Thoracic aorta (tissue), 2 donors: ENCODE measurements at places on chromosomes 13 and 19. TPM values are rescaled to one million over a fixed set of nuclear protein-coding genes. Genes with fewer than 3 reads are reported as not detected.

- no peak for DNase-seq
Observed at GRCh38 chr13:111283991-111284390, 36.5 kb upstream of the TEX29 start.

DNA sequence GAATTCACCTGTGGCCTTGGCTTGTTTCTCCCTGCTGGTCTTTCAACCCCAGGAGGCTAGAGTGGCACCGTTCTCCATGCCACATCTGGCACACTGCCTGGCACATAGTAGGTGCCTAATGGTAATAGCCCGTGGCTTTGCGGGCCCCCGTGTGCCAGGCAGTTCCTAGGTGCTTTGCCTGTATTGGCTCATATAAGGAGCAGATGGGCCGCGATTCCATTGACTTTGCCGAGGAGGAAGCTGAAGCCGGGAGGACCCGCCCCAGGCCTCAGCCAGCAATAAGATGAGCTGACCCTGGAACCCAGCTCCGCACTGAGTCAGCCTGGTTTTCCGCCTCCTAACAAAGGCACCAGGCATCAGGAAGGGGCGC, 807 bp downstream of the PGLYRP1 start:
- no peak for DNase-seq

- no peak for DNase-seq
Observed at GRCh38 chr13:48579165-48579918, 46.5 kb upstream of the RCBTB2 start.

GRCh38 chr19:44608391-44608821, 5.0 kb upstream of the IGSF23 start:
- DNase-seq = no peak

DNA sequence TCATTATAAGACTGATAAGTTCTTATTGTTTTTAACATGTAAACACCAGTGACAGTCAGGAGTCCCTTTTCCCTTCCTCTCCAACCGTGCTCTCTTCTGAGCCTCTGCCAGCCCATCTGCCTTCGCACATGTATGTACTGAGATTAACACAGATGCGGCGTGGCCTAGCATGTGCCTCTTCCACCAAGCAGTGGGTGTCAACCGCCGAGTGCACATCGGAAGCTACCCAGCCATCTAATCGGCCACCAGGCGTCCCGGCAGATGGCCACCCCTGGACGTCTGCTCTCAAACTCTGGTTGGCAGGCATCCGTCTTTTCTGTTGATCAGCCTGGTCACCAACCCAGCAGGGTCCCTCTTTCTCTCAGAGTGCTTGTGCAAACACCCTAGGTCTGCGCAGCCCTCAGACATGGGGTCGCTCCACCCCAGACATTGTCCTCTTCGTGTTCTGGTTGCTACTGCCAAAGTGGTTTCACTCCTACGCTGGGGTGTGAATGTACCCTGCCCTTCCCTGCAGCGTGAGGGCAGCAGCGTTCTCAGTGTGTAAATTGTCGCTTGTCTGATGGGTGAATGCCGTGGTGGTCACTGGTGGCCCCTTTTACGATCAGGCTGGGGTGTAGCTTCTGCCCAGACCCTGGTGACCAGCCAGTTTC, 57.7 kb upstream of the LDLR start:
- no peak for DNase-seq

- no peak for DNase-seq
Observed at GRCh38 chr19:50005428-50005827, 19.7 kb downstream of the VRK3 start.

- DNase-seq = no peak
Observed at GRCh38 chr13:91722267-91722884, 324.0 kb downstream of the GPC5 start.

DNA sequence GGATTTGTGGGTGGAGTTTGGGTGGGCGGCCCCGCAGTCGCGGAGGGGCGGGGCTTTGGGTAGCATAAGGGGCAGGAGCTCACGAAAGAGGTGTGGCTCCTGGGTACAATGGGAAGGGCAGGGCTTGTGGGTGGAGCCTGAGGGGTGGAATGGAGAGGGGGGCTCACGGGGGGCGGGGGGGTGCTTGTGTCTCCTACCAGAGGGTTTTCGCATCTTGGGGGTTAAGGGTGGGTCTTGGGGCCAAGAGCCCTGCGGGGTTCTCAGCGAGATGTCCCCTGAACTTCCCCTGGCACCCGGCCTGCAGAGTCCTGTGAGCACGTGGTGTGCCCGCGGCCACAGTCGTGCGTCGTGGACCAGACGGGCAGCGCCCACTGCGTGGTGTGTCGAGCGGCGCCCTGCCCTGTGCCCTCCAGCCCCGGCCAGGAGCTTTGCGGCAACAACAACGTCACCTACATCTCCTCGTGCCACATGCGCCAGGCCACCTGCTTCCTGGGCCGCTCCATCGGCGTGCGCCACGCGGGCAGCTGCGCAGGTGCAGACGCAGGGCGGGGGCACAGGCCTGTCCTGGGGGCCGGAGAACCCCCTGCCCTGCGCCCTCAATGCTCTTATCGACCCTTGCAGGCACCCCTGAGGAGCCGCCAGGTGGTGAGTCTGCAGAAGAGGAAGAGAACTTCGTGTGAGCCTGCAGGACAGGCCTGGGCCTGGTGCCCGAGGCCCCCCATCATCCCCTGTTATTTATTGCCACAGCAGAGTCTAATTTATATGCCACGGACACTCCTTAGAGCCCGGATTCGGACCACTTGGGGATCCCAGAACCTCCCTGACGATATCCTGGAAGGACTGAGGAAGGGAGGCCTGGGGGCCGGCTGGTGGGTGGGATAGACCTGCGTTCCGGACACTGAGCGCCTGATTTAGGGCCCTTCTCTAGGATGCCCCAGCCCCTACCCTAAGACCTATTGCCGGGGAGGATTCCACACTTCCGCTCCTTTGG, 5.1 kb downstream of the FSTL3 start:
- no peak for DNase-seq

DNA sequence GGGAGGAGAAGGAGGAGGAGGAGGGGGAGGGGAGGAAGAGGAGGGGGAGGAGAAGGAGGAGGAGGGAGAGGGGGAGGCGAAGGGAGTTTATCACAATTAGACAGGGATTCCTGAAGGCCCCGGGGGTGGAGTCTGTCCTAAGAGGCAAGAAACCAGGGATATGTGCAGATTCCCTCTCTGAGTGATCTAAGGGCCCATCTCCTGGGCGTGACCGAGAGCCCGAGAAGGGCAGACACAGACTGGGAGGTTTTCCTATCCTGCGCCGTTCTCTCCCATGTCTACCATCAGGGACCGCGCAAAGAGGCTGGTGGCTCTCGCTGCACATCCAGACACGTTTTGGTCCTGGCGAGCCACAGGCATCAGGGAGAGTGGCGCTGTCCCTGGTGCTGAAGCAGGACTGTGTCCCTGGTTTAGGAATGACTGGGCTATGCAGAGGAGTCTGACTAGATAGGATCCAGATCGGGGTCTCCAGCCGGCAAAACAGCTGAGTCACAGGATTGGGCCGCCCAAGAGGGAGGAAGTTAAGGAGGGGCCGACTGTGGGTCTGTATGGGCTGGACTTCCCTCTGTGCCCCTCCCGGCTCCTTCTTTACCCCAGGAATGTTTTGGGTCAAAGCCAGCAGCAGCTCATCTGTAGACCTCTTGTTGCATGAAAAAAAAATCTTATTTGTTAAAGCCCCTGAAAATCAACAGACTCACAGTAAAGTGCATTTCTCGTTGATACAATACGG, 17.9 kb upstream of the ZNF175 start:
- no peak for DNase-seq

DNA sequence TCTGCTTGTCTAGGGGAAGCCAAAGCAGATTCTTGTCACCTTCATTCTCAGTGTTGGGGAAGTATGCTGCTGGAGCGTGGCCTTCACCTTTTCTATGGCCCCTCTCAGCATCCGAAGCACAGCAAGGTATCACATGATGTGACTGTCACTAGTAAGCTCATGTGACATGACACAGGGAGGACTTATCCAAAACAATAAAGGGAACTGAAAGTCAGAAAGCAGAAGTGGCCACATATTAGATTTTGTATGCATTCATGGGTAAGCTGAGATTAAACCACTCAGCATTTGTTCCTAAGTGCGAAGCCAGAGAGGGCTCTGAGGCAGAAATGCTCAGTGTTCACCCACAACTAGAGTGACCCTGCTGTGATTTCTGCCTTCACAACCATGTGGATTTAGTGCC, 72.8 kb upstream of the PCDH8 start:
- DNase-seq = no peak

GRCh38 chr13:36288794-36289391, 8.7 kb downstream of the CCDC169 start:
- no peak for DNase-seq

DNA sequence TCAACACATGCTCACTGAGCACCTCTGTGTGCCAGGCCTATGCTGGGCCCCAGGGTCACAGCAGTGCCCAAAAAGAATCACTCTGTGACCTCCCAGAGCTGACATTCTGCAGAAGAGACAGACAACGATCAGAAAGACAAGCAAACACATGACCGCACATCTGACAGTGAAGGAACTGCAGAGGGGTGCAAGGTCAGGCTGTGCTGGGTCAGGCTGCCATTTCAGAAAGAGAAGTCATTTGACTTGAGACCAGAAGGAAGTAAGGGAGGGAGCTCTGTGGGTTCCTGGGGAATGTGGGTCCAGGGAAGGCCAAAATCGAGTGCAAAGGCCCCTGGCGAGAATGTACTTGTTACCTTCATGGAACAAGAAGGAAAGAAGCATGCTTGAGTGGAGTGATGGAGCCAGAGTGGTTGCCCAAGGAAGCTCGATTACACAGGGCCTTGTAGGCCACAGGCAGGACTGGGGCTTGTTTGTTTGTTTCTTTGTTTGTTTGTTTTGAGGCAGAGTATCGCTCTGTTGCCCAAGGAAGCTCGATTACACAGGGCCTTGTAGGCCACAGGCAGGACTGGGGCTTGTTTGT, 11.4 kb upstream of the CD22 start:
- DNase-seq = no peak

- no peak for DNase-seq
Observed at GRCh38 chr19:49642492-49643035, 555 bp downstream of the SCAF1 start.

DNA sequence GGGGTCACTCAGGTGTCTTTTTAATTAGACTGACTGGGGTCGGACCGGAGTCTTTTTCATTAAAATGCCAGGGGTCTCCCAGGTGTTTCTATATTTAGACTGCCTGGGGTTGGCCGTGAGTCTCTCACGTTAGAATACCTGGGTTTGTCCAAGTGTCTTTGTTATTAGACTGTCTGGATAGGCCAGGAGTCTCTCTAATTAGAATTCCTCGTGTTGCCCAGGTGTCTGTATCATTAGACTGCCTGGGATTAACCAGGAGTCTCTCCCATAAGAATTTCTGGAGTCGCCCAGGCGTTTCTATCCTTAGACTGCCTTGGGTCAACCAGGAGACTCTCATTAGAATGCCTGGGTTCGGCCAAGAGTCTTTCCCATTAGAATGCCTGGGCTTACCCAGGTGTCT, 1445.7 kb downstream of the UQCRFS1 start:
- no peak for DNase-seq

GRCh38 chr13:89097994-89098393, 1426.8 kb downstream of the SLITRK5 start:
- no peak for DNase-seq

GRCh38 chr13:51359352-51359751, 19.9 kb downstream of the SERPINE3 start:
- no peak for DNase-seq

GRCh38 chr19:49469828-49470614, 4.0 kb upstream of the FLT3LG start:
- DNase-seq = no peak

DNA sequence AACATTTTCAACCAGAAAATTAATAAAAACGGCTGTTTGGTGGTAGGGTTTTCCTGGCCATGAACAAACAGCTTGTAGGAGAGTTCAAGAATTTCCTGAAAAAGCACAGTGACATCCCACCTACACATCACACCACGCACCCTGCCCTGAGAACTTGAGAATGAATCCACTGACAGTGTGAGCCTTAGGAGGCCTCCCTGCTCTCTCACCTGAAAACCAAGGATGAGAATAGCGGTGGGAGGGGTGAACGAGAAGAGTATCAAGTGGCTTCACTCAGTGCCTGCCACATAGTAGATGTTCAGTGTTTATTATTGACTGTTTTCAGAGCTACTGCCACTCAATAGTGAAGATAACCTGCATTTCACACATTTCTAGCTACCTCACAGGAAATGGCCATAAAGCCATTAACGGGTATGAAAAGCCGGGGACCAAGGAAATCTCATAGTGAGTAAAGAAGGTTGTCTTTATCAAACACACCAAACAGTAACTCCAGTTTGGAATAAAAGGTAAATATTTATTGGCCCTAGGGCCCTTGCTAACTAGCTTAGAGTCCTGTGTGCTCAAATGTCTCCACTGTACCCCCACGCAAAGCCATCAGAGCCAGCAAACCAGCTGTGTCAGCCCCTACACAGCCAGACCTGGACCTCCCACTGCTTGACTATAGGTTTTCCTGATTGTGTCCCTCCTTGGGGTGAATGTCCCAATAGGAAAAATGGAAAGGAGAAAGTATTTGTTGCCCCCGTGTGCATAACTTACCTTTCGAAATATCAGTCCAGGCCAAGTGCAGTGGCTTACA, 40.6 kb downstream of the TPT1 start:
- no peak for DNase-seq

GRCh38 chr13:54206626-54207025, 1178.0 kb downstream of the OLFM4 start:
- DNase-seq = no peak

- no peak for DNase-seq
Observed at GRCh38 chr13:45120967-45121831, 889 bp downstream of the GTF2F2 start.

- DNase-seq = no peak
Observed at GRCh38 chr19:45030825-45031224, 8.0 kb upstream of the CLASRP start.

DNA sequence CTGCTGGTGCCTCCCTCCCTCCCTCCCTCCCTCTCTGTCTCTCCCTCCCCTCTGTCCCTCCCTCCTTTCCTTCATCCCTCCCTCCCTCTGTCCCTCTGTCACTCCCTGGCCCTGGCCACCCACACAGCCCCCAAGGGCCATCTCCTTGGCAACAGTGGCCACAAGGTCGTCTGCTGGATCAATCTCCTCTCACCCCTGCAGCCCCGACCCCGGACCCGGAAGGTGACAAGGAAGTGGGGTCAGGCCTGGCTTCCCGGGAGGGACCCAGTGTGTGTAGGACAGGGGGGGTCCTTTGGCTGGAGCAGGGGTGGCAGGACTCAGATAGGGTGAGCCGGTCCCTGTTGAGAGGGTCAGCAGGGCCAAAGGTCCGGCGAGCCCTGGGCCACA, 21.9 kb upstream of the TCF3 start:
- no peak for DNase-seq

SIGLEC9 gene
- total RNA-seq = 15.2 TPM

FLT1 gene
- 12.3 TPM for total RNA-seq

RGCC gene
- 134 TPM for total RNA-seq

ARHGAP45 gene
- total RNA-seq = 42.6 TPM

ZNF578 gene
- total RNA-seq = 4.7 TPM

COX7A1 gene
- 41.0 TPM for total RNA-seq

KLK12 gene
- not detected for total RNA-seq

KRTDAP gene
- total RNA-seq = 29.6 TPM

ATP7B gene
- total RNA-seq = 6.8 TPM

CEP89 gene
- 20.5 TPM for total RNA-seq

B3GNT3 gene
- total RNA-seq = not detected

ACP7 gene
- total RNA-seq = not detected

ZNF266 gene
- total RNA-seq = 30.1 TPM

IL12RB1 gene
- total RNA-seq = 1.6 TPM
